ENCODE measurements at places on chromosomes 3 and 15.

DNA sequence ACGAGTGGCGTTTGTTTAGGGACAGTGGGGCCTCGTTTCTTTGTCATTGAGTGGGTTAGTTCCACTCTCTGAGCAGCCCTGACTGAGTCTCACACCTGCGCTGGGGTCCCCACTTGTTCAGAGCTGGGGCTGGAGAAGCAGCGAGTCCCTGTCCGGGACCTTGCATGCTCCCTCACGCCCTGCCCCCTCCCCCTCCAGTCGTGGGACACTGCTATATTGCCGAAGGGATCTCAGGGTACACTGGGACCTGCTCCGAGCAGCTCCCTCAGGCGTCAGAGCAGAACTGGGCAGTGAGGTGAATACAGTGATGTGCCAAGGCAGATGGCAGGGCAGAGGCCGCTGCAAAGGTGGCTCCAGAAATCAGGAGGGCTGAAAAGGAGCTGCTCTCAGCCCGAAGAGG, 59.9 kb upstream of the KLF13 start:
- DNase-seq, result no peak

DNA sequence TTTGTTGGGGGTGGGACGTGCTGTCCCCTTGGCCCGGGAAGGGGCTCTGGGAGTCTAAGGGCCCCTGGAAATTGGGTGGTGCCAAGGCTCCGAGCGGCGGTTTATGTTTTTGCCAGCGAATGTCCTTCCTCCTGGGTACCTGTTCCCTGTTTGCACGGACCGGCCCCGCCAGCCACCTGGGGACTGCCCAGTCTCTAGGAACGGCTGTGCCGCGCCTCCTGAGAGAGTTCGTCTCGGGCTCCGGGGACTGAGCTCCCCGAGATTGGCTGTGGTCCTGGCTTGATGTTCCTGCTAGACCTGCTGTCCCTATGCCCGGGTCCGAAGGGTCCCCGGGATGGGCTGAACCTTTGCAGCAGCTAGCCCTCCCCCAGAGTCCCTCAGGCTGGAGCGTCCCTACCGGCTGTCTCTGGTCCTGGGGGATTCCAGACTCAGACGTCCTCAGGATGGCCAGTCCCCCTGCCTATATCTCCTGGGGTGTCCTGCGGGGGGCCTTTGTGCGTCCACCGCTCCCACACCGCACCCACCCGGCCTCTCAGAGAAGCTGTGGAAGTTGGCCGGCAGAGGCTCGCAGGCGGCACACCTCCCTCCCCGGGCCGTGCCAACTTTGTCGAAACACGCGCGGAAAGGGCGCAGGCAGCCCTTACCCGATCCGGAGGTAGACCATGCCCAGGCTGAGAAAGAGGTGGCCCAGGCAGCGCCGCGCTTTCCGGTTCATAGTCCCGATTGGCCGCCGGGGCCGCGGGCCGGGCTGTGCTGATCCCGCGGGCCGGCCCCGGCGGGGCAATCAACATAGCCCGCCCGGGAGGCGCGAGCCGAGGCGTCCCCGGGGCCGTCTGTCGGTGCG, 547 bp downstream of the WNT7A start:
- DNase-seq, result no peak

DNA sequence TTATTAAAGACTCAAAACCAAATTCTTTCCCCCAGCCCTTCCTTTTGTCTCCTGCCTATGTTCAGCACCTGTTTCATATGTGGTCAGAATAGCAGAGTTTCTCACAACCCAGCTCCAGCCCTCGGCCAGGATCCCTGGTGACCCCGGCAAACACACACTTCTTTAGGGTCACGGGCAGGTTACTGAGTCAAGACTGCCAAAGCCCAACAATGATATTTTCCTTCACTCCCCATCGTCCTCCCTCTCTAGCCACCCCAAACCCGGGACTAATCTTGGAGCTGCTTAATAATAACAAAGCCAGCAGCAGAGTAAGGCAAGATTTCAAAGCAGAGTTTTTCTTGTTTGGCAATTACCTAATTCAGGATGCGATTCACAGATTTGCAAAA, 25.5 kb downstream of the RARB start:
- no peak for DNase-seq

- no peak for DNase-seq
Observed at GRCh38 chr15:88144921-88145653, 111.5 kb downstream of the NTRK3 start.

- no peak for DNase-seq
Observed at GRCh38 chr3:189778340-189778950, 147.3 kb downstream of the TP63 start.

DNA sequence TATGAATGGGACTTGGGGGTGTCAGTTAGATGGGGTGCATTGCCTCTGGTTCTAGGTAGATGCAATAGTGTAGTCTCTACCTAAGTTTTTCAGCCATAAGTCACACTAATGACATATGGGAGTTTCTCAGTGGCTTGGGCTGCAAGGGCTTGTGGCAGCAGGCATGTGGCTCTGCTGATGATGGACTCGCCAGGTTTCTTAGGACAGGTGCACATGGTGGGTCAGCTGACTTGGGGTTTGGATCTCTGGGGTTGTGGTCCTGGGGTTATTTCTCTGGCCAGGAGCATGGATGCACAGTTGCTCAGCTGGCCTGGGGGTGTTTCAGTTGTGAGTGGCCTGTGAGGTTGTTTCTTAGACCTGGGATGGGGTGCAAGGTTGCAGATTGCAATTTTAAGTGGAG, 120.0 kb upstream of the DCBLD2 start:
- DNase-seq, result no peak

DNA sequence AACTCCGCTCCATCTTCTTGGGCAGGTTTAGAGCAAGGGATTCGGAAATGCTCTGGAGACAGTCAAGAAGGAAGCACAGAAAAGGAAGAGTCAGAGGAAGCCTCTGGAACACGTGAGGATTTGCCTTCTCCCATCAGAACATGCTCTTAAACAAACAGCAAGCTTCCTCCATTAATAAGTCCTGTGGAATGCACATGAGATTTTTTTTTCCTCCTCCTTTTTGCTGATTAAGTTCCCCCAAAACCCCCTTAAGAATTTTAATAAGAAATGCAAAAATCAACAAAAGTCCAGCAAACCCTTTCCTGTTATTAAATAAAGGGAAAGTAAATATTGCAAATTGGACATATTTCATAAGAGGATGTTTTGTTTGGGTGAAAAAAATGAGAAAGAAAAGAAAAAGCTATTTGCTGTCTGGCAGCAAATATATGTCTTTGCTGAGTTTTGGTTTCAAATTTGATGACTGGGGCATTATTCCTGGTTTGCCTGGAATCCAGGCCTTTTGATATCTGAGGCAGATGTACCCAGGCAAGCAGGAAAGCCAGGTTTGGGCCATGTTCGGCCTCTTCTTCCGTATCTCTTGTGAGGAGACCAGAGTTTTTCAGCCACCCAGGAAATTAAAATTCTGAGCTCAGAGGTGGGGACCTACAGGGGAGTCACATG, 7.9 kb upstream of the TSEN2 start:
- no peak for DNase-seq

DNA sequence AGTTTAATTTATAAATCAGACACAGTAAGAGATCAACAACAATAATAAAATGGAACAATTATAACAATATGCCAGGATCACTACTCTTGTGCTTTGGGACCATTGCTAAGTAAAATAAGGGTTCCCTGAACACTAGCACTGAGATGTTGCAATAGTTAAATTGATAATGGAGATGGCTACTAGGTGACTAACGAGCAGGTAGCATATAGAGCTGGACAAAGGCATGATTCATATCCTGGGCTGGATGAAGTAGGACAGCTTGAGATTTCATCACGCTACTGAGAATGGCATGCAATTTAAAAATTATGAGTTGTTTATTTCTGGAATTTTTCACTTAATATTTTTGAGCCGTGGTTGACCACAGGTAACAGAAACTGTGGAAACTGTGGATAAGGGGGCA, 20.7 kb upstream of the MYZAP start:
- peak; percentile 39 for DNase-seq

- no peak for DNase-seq
Observed at GRCh38 chr3:44330444-44330843, 8.1 kb upstream of the TCAIM start.

DNA sequence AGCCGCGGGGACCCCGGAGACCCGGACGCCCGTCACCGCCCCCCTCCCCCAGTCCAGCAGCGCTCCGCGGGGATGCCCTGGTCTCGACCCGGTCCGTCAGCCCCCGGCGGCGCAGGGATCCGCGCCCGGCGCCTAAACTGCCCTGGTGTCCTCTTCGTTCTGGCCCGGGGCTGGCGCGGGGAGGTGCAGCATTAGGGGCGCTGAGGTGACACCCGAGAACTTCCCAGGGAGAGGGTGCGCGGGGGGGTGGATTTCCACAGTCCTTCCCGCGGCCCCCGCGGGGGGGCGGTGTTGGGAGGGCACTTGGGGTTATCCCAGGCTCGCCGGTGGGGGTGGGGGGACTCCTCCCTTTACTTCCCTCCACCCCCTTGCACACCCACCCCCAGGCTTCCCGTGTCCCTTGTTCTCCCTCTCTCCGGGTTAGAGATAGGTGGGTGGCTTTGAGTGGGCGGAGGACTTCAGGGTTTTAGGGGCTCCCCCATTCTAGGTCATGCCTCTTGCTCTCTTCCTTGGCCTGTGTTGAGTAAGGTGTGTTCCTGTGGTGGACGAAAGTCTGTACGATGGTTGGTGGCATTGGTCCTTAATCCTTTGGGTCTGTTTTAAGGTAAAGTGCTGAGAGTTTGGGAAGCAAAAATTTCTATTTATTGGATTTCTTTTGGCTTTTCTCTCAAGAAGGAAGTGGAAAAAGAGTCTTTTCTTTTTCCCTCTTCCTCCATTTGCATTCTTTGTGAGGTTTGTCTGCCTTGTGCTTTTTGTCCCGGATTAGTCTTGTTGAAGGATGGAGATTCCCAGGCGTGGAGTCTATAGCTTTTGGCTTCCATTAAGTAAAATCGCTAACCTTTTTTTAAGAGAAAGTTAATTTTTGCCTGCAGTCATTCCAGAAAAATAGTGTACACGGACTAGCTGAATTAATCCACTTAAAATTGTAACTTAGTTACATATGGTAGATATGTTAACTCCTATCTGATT, 811 bp downstream of the SKIL start:
- DNase-seq, result no peak

- no peak for DNase-seq
Observed at GRCh38 chr15:90087454-90088154, 14.7 kb downstream of the IDH2 start.

GRCh38 chr3:170222647-170223541, 670 bp downstream of the PRKCI start:
- DNase-seq, result no peak

GRCh38 chr15:42062284-42062806, 32.0 kb downstream of the PLA2G4D start:
- DNase-seq, result no peak

DNA sequence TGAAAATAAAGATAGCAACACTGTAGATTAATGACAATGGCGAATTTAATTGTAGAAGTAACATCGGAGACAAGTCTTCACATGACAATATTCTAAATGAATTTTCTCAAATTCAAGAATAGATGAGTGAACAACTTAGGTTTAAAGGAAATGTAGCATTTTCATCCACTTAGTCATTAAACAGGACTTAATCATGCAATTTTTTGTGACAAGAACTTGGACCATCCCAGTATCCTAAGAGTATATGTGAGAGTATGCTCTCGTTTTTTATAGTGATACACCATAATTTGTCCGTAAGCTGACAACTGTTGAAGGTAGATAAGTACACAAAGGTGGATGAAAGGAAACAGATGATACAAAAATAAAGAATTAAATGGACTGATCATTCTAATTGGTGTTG, 81.5 kb downstream of the DLG1 start:
- DNase-seq, result no peak

DNA sequence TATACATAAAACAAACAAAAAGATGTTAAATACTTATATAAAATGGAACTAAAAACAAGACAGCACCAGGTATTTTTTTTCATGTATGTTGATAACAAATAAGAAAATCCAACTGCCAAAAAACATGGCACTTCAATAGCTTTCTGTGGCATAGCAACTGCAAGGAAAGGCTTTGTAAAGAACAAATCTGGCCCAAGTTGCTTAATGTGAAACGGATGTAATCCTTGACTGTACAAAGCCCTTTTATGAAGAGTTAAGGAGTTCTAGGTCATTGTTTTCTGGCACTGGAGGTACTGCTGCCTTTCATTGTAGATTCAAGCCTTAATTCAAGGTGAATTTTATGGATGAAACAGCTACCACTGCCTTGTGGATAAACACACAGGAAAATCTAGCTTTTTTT, 68.8 kb upstream of the SLC12A8 start:
- no peak for DNase-seq

DNA sequence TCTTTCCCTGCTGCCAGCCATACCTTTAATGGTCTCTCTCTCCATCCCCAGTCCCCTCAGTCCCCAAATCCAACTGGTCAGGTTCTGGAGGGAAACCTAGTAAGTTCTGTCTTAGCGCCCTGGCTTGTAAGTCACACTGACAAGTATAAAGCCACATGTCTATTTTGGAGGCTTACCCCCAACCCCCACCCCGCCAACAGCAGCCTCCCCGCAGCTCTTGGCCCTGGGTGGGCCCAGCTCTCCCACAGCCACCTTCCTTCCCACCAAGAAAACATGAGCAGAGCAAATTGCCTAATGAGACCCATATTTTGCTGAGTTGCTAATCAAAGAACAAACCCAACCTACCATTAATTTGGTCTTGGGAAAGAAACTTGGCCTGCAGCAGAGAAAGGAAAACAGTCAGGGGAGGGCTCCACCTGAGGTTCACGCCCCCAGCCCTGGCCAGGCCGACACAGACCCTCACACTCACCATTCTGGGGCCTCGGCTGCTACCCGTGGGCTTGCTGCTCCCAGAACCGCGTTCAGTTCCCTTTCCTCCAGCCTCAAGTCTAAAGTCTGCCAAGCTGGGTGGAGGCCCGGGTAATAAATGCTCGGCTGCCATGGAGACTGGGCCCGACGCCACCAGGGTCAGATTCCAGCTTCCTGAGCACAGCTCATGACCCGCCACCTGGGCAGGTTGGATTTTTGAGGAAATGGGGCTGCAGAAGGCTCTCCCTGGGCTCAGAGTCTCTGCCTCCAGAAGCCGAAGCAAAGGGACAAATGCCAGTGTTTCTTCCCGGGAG, at the start of gene CALML4:
Gene CALML4, minus strand, starts transcription at position 557 of the 782 bp plus-strand sequence. Its CDS starts 85 bp downstream, at position 472.
- no peak for DNase-seq

GRCh38 chr3:2465842-2466241, 367.2 kb downstream of the CNTN4 start:
- DNase-seq, result no peak

DNA sequence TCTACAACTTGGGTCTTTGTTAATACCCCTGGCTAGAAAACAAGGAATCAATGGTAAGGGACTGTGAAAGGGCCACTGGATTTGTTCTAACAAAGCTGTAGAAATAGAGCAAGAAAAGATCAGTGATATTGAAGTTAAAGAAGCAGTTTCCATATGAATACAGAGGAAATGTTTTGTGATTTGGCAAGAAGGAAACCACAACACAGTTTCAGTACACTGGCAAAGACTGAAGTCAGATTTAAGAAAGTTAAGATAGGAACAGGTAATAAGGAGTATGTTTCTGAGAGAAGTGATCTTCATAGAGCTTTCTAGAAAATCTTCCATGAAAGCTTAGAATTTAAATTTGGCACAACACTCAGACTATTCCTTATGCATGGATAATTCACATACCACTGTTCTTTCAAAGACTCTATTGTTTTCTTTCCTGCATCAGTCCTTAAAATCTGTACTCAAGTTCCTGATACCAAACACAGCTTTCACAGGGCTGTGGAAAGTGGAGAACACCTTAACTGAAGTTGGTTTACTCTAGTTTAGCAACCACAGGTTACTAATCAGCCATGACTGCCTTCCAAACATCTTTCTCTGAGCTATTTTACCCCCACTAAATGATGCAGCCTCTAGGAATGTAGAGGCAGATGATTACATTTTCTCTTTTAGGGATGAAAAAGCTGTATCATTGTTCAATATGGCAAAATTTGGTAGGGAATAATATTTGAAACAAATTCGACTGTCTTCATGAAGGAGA, 32.4 kb upstream of the ALCAM start:
- DNase-seq, result no peak

Measured in AG09309 (cell line).